Eye (tissue), 1 donor: ENCODE measurements at places on chromosomes 3 and 15.

DNA sequence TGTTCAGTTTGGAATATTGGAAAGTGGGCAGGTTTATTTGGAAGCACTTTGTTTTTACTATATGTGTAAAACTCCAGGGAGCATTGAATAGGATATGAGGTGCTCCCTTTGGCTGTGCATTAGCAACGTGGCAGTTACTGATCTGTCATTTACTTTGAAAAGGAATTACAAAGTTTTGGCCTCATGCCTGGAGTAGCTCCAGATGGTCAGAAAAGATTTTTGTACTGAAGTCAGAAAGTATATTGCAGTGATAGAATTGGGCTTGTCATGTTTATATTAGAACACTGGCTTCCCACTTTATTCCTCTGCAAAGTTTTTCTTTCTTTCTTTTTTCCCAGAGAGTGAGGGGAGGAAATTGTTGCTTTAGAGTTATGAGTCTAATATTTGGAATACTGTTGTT, 26.1 kb downstream of the FNDC3B start:
- DNase-seq, result peak; percentile 65

DNA sequence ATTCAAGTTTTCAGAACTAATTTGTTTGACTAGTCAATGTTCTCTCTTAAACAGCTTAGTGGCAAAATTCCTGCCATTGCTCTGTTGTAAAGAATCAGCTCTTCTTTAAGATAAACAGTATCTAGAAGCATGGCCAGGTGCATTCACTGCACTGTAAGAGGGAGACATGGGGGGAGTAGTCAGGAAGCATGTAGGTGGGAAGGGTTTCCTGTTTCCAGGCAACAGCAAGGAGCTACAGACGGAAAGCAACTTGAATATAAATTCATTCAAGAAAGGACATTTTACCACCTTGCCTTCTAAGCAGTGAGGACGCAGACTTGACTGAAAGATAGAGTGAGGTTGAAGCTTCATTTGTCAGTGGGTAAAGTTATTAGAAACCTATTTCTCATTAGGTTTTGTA, 55.3 kb downstream of the BBX start:
- no peak for DNase-seq

- DNase-seq, result peak; percentile 89
These were observed 1.0 kb downstream of the RFX7 start for GRCh38 chr15:56242576-56243162.

- no peak for DNase-seq
These were observed 15.3 kb downstream of the FBN1 start for GRCh38 chr15:48630245-48630644.

- DNase-seq, result no peak
These were observed 144.3 kb downstream of the EEFSEC start for GRCh38 chr3:128297401-128298138.

GRCh38 chr3:184345317-184346144, 8.1 kb downstream of the FAM131A start:
- peak; percentile 83 for DNase-seq
